Activated naive CD4-positive, alpha-beta T cell (primary cell): ENCODE measurements at places on chromosomes 2 and 18.

GRCh38 chr2:128557831-128558241, 239.2 kb upstream of the HS6ST1 start:
- no peak for DNase-seq

DNA sequence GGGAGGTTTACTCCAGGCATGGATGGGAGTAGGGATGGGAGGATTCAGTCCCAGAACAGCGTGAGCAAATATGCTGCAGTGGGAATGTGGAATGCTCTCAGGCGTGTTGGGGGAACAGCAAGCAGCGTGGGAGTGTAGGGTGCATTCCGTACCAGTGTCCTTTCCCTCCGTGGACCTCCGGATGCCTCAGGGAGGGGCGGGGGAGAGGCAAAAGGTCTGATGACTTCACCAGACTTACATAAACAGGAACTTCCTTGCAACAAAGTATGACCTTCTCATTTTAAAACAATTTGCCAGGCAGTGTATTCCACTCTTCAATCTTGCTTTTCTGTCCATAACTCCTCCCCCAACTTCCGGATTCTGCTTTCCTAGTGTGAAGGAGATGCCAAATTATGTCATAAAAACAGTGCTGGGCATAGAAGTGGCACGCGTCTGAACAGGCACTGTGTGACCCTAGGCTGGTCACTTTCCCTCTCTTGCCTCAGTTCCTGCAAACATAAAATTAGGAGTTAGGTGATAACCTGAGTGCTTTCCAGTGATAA, 36.9 kb downstream of the RPL37A start:
- no peak for DNase-seq

- no peak for DNase-seq
Observed at GRCh38 chr18:7485616-7486015, 81.5 kb upstream of the PTPRM start.

DNA sequence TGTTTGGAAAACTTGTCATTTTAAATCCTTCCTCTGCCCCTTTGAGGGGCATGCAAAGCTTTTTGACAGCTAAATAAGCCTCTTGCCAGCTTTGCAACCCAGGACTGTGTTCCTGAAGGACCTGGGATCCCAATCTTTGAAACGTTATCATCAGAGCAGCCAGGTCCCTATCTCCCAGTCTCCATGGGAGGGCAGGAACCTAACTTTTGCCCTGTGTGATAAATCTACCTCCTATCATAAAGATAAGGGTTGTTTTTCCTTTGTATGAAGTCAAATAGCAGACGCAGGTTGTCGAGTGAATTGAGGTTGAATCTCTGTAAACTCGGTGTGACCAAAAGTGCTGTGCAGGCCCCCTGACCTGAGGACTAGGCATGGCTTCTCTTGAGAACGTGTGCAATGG, 30.1 kb downstream of the TPRKB start:
- DNase-seq = no peak
